ENCODE measurements at places on chromosomes 6 and 20. TPM values are rescaled to one million over a fixed set of nuclear protein-coding genes. Genes with fewer than 3 reads are reported as not detected.

C6orf15 gene
- total RNA-seq, result not detected

DNA sequence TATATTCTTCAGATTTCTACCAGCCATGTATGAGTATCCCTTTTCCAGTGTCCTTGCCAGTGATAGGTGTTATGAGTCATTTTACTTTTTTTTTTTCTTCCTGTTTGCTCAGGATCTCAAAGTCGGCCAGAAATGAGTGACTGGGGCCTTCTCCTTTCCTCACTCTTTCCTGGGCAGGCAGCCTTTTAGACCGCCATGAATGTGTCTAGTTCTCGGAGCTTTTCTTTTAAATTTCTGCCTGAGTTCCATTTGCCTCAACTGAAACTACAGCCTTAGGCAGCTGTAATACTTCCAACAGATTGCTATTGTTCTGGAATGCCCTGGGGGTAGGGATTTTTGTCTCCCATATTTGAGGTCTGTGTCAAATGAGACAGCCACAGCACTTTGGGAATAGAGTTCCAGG, 83.7 kb downstream of the STXBP5 start:
- DNase-seq, result no peak

DNA sequence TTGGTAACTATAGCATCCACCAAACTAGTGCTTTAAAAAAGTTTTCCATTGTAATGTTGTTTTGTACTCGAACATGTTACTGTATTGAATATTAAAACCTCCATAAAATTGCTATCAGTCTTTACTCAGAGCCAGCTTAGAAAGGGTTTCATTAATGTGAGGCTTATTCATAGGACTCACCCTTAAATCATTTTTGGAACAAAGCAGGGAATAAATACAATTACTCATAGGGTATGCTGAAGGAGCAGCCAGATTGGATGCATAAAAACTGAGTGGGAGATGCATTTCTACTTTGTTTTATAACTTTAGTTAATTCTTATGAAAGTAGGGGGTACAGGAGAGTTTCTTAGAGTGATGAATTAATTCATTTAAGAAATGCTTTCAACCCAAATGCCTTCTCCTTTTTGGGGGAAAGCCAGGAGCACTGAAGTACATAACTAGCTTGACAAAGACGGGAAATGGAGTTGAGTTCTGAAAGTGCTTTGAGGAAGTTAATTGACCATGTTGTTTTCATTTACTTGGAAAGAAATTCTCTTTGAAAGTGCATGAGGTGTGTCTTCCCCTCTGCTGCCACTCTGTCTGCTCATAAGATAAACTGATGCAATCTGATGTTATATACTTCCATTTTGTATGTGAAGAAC, 90.3 kb downstream of the RNF144B start:
- DNase-seq, result no peak

DNA sequence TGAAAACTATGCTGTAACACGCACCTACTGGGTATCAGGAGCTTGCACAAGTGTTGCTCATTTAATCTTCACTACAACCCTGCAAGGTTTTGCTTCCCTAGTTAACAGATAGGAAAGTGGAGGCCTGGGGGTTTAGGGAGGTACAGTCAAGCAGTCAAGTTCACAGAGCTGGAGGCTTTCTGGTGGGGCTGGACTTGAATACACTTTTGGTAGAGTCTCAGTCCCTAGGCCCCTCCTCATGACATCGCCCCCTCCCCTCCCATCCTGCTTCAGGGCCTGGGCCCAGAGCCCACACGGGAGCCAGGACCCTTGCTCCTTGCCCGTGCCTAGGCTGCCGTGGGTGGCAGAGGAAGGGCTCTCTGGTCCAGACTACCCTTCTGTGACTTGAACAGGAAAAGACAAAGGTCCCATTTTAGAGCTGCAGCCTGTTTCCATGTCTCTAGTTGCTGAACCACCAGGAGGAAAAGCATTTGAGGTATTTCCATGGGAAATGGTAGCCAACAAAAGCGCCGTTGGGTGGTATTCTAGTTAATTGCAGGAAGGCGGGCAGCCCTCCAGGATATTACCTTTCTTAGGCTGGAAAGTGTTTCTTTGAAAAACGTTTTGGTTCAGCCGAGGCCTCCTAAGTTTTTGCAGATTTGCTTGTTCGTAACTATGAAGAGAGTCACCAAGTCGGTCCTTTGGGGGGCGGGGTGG, 84.9 kb downstream of the CDC5L start:
- no peak for DNase-seq

- DNase-seq, result no peak
Measured at GRCh38 chr20:46030284-46031013, 1.4 kb downstream of the SLC12A5 start.

All from cerebellum (tissue), 4 donors.